ENCODE measurements at places on chromosomes 1 and 21.

GRCh38 chr1:52636721-52637695 lies 4.0 kb downstream of the SHISAL2A start:
- no peak for DNase-seq

GRCh38 chr1:16064536-16065268 lies 8.7 kb downstream of the FAM131C start:
- no peak for DNase-seq

GRCh38 chr1:203572134-203572625 lies 54.5 kb upstream of the ATP2B4 start:
- no peak for DNase-seq

DNA sequence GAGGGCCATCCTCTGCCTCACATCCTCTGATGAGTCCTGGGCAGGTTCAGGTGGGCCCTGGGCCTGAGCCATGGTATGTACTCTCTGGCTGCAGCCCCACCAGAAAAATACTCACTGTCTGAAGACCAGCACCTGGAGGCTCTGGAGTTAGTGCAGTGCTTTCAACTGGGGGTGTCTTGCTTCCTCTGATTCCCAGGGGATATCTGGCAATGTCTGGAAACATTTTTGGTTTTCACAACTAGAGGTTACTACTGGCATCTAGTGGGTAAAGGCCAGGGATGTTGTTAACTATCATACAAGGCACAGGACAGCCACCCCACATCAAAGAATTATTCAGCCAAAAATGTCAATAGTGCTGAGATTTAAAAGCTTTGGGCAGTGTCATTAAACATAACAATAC lies 152.7 kb downstream of the HIVEP3 start:
- DNase-seq: no peak

Measured in HS-27A (cell line).